ENCODE measurements at places on chromosomes 12 and 14.

DNA sequence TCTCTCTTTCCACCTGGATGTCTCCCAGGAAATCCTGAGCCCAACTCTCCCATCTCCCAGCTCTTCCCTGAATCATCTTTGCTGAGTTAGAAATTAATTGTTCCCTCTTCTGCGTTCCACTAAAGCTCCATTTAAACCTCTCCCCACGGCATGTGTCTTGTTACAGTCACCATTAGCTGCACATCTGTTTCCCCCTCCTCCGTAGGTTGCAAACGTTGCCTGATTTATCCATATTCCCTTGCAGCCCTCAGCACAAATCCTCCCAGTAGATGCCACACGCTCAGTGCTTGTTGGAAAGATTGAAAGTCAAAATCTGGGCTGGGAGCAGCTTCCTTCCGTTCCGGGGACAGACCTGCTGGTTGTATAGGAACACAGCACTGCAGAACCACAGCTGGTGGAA, 90.4 kb downstream of the SLC24A4 start:
- DNase-seq = no peak

- no peak for DNase-seq
These were observed 67.6 kb upstream of the CDKN3 start for GRCh38 chr14:54329082-54329695.

DNA sequence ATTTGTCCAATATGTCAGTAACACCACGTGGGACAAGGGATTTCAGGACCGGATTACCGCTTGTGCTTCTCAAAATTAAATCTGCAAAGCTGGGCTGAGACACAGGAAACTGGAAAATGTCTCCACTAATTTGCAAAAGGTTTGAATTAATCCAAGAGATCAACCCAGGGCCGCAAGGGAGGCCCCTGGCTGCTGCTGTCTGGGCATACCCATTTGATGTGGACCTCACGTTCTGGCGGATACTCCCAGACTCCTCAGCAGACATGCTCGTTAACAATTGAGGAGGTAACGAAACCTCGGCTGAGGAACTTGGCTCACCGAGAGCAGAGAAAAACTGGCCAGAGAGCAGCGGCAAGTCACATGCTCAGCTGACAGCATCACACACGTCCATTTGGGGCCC, 180.6 kb downstream of the SLC15A4 start:
- DNase-seq = no peak

- no peak for DNase-seq
These were observed 296.2 kb upstream of the FLRT2 start for GRCh38 chr14:85233756-85234155.

GRCh38 chr12:553216-554000, 93.7 kb downstream of the B4GALNT3 start:
- DNase-seq = no peak

GRCh38 chr12:79645235-79645630, 45.5 kb downstream of the PAWR start:
- no peak for DNase-seq

GRCh38 chr14:81625343-81625742, 91.7 kb upstream of the SEL1L start:
- no peak for DNase-seq

GRCh38 chr14:70779667-70780066, 29.6 kb downstream of the MAP3K9 start:
- DNase-seq = no peak

- DNase-seq = no peak
These were observed 155.8 kb downstream of the TPH2 start for GRCh38 chr12:72094490-72094889.

GRCh38 chr12:124777399-124778372, 86.0 kb downstream of the SCARB1 start:
- DNase-seq = no peak

DNA sequence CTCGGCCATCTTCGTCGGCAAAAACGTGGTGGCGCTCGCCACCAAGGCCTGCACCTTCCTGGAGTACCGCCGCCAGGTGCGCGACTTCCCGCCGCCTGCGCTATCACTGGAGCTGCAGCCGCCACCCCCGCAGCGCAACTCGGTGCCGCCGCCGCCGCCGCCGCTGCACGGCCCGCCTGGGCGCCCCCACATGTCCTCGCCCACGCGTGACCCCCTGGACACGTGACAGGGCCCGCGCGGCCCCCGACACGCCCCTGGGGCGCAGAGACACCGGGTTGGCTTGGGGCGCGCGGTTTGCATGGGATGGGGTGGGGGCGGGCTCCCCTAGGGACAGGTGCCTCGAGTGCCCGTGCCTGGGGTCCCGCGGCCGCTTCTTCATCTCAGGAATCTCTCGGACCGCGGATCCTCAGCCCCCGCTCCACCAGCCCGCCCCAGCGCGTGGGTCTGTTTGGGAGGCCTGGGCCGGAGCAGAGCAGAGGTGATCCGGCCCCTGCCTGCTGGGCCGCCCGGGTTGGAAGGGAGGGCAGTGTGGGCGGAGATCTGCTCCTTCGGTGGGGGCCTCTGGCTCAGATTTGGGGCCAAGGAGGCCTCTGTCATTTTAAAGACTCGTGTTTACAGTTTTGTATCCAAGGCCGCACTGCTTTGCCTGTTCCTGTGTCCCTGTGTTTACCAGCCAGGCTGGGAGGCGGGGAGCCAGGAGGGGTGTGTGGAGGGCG, 3.3 kb downstream of the TMEM121 start:
- peak; percentile 33 for DNase-seq

- no peak for DNase-seq
These were observed 90.8 kb downstream of the PRICKLE1 start for GRCh38 chr12:42498549-42499247.

- DNase-seq = no peak
These were observed 22.7 kb downstream of the POLE start for GRCh38 chr12:132664206-132665148.

- peak; percentile 76 for DNase-seq
These were observed 11.4 kb upstream of the CYP46A1 start for GRCh38 chr14:99672506-99673304.

DNA sequence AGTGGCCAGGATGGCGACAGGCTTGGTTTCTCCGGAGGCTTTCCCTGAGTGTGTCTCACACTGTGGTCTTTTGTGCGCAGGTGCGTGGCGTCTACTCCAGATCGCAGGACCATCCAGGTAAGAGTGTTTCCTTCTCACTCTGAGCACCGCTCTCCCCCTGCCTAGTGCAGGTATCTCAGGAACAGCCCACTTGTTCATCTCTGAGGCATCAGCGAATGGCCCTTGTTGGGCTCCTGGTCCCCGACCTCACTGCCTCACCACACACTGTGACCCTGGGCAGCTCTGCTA, 781 bp downstream of the ADGRD1 start:
- DNase-seq = no peak

GRCh38 chr12:130083002-130083401, 79.3 kb upstream of the FZD10 start:
- no peak for DNase-seq

DNA sequence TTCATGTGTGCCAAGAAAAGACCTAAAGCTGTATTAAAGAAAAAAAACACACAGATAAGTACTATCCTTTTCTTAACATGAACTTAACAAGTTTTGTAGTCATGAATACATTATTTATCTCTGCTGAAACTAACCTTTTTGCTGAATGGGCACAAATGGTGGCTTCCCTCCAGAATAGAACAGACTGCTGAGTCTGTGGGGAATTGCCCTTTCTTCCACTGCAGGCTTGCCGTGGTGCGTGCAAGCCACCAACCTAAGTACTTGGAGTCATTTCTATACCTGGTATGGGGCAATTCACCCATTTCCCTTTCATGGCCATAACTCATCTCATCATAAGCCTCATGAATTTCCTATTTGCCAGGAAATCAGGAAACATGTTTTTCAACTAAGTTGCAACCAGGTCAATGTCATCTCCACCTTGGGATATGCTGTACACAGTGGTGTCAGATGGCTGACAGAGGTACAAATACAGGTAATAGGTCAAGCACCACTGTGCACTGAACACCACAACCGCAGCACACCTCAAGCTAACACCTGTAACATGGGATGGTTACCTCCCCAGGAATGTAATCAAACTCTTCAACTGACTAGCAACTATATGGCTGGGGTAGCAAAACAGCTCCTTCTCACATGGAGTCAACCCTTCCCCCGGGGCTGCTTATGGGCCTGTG, 49.9 kb downstream of the CATSPERB start:
- DNase-seq = no peak

GRCh38 chr12:93939641-93940325, 208.6 kb upstream of the PLXNC1 start:
- DNase-seq = no peak

- DNase-seq = peak; percentile 35
These were observed 838 bp upstream of the ERBB3 start for GRCh38 chr12:56078931-56079722.

DNA sequence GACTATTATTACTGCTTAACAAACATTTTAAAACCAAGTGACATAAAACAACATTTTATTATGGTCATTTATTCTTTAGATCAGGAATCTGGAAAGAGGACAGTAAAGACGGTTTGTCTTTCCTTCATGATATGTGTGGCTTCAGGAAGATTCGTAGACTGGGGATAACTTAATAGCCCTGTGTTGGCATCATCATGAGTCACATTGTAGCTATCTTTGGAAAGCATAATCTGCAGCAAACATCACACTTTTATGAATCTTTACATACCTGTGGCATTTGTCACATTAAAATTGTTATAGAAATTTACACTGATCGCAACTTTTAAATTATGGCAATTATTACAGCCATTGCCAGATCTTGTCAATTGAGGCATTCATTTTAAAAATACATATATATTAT, 397.1 kb downstream of the NOVA1 start:
- DNase-seq = no peak

DNA sequence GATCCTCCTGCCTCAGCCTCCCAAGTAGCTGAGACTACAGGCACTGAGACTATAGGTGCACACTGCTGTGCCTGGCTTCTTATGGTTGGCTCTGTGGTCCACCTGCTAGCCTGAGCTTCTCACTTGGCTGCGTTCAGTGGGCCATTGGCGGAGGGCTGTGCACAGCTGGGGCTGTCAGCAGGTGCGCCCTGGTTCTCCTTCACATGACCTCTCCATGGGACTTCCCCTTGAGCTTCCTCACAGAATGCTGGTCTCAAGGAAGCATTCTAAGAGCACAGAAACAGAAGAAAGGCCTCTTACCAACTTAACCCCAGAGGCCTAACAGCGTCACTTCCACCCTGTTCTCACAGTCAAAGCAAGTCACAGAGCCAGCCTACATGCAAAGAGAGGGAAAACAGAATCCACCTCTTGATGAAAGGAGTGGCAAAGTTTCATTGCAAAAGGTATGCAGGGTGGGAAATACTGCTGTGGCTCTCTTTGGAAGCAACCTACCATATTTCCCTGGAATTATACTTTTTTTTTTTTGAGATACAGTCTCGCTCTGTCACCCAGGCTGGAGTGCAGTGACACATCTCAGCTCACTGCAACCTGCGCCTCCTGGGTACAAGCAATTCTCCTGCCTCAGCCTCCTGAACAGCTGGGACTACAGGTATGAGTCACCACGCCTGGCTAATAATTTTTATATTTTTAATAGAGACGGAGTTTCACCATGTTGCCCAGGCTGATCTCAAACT, 9.3 kb downstream of the RILPL2 start:
- DNase-seq = peak; percentile 50
